ENCODE measurements at places on chromosomes 5 and 9.

DNA sequence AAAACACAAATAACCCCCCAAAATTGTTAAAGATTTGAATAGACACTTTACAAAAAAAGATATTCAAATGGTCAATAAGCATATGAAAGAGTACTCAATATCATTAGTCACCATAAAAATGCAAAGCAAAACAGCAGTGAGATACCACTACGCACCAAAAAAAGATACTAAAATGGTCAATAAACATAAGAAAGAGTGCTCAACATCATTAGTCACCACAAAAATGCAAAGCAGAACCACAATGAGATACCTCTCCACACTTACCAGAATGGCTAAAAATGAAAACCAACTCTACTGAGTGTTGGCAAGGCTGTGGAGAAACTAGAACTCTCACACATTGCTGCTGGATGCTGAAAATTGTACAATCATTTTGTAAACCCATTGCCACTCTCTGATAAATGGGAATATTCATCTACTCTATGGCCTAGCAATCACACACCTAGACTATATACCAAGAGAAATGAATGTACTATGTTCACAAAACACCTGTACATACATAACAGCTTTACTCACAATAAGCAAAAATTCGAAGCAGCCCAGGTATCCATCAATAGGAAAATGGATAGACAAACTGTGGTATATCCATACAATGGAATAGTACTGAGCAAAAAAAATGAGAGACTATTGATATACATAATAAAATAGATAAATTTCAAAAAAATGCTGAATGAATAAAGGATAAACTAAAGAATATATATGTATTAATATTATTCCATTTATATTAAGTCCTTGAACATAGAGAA, 205.0 kb upstream of the DAPK1 start:
- H3K27ac ChIP-seq = no peak overlapping the region
- no peaks in the 10 kb centered on the region for H3K27me3 ChIP-seq

GRCh38 chr9:133368249-133368881, 7.5 kb downstream of the SURF4 start:
- no peak overlapping the region for H3K4me3 ChIP-seq
- H3K36me3 ChIP-seq = peaks cover 9% of the 10 kb centered on the region
- H3K4me1 ChIP-seq = no peaks in the 10 kb centered on the region
- no peak for DNase-seq
- H3K27ac ChIP-seq = no peak overlapping the region

- H3K4me1 ChIP-seq = 0 out of 2 replicates have a peak, but pooled peaks cover under 1% of the 10 kb centered on the region
- H3K27ac ChIP-seq = no peak overlapping the region
- peaks cover 30% of the 10 kb centered on the region for H3K27me3 ChIP-seq
- H3K36me3 ChIP-seq = no peaks in the 10 kb centered on the region
- DNase-seq = no peak
Measured at GRCh38 chr5:173291722-173292658, 36.2 kb downstream of the STC2 start.

- H3K36me3 ChIP-seq = no peaks in the 10 kb centered on the region
- H3K27me3 ChIP-seq = no peaks in the 10 kb centered on the region
Measured at GRCh38 chr9:128552744-128553440, 505 bp downstream of the SPTAN1 start.

GRCh38 chr9:708551-709432, 132.7 kb upstream of the DMRT1 start:
- peak overlapping the region; percentile 16 for H3K27ac ChIP-seq
- no peaks in the 10 kb centered on the region for H3K27me3 ChIP-seq
- 0 out of 2 replicates have a peak, but pooled peaks cover 9% of the 10 kb centered on the region for H3K4me1 ChIP-seq
- H3K36me3 ChIP-seq = peaks cover 19% of the 10 kb centered on the region

GRCh38 chr5:93280518-93280917, 300.5 kb downstream of the NR2F1-AS1 start:
- no peak overlapping the region for H3K27ac ChIP-seq
- no peaks in the 10 kb centered on the region for H3K36me3 ChIP-seq
- no peak for DNase-seq
- H3K27me3 ChIP-seq = no peaks in the 10 kb centered on the region

Data from MM.1S (cell line).